ENCODE measurements at places on chromosomes 3 and 15.

- no peaks in the 10 kb centered on the region for H3K36me3 ChIP-seq
- H3K27ac ChIP-seq, result no peak overlapping the region
- H3K4me3 ChIP-seq, result peak overlapping the region; percentile 84
- no peak for ATAC-seq
Observed at GRCh38 chr15:63191895-63192618, 2.7 kb downstream of the RAB8B start.

- H3K27me3 ChIP-seq, result peaks cover 41% of the 10 kb centered on the region
- no peak for ATAC-seq
- H3K27ac ChIP-seq, result no peak overlapping the region
- H3K4me1 ChIP-seq, result peaks cover 2% of the 10 kb centered on the region
- H3K36me3 ChIP-seq, result no peaks in the 10 kb centered on the region
Observed at GRCh38 chr15:88711806-88712205, 73.0 kb downstream of the ISG20 start.

DNA sequence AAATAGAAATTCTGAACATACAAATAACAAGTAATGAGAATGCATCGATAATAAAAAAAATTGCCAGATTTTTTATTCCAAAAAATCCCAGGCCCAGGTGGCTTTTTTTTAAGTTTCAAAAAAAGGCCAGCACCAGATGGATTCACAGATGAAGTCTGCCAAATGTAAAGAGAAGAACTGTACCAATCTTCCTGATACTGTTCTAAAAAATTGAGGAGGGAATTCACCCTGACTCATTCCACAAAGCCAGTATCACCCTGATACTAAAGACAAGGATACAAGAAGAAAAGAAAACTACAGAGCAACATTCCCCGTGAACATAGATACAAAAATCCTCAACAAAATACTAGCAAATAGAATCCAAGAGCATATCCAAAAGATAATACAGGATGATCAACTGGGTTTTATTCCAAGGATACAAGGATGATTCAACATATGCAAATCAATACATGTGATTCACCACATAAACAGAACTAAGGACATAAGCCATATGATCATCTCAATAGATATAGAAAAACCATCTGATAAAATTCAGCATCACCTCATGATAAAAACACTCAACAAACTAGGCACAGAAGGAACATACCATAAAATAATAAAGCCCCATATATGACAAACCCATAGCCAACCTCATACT is 44.1 kb upstream of the XCR1 start:
- no peaks in the 10 kb centered on the region for H3K36me3 ChIP-seq
- H3K4me3 ChIP-seq, result no peak overlapping the region
- H3K27ac ChIP-seq, result no peak overlapping the region
- no peak for ATAC-seq
- no peaks in the 10 kb centered on the region for H3K27me3 ChIP-seq

- H3K4me1 ChIP-seq, result no peaks in the 10 kb centered on the region
- H3K27me3 ChIP-seq, result no peaks in the 10 kb centered on the region
- H3K36me3 ChIP-seq, result no peaks in the 10 kb centered on the region
- no peak overlapping the region for H3K27ac ChIP-seq
Observed at GRCh38 chr15:56047354-56047753, 53.9 kb upstream of the NEDD4 start.

GRCh38 chr3:17687566-17687965 is 54.9 kb downstream of the TBC1D5 start:
- no peaks in the 10 kb centered on the region for H3K27me3 ChIP-seq
- H3K27ac ChIP-seq, result no peak overlapping the region
- no peaks in the 10 kb centered on the region for H3K36me3 ChIP-seq
- no peak for ATAC-seq

DNA sequence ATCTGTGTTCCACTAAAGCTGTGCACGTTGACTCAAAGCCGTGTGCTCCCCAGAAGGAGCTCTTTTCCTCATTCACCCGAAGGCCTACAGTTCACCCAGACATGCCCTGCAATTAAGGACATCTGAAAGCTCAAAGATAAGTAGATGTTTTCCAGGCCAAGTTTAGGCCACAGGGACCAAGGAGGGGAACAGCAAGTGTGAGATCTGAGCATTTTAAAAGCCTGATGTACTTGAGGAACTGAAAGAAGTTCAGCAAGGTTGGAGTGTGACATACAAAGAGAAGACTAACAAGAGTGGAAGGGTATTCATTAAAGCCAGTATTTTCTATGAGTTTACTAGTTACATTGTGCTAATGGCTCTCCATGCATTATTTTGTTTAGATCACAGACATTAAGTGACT is 68.0 kb downstream of the CASR start:
- H3K4me3 ChIP-seq, result no peak overlapping the region
- H3K27ac ChIP-seq, result no peak overlapping the region
- no peaks in the 10 kb centered on the region for H3K4me1 ChIP-seq
- ATAC-seq, result no peak
- no peaks in the 10 kb centered on the region for H3K27me3 ChIP-seq

- H3K4me1 ChIP-seq, result peaks cover 47% of the 10 kb centered on the region
- H3K27me3 ChIP-seq, result no peaks in the 10 kb centered on the region
- no peaks in the 10 kb centered on the region for H3K36me3 ChIP-seq
Observed at GRCh38 chr3:127688416-127689265, 15.9 kb downstream of the ABTB1 start.

- H3K36me3 ChIP-seq, result no peaks in the 10 kb centered on the region
- no peak overlapping the region for H3K27ac ChIP-seq
- ATAC-seq, result no peak
- H3K4me1 ChIP-seq, result no peaks in the 10 kb centered on the region
- H3K27me3 ChIP-seq, result no peaks in the 10 kb centered on the region
- H3K4me3 ChIP-seq, result no peak overlapping the region
Observed at GRCh38 chr3:170524073-170524472, 61.8 kb downstream of the SLC7A14 start.

DNA sequence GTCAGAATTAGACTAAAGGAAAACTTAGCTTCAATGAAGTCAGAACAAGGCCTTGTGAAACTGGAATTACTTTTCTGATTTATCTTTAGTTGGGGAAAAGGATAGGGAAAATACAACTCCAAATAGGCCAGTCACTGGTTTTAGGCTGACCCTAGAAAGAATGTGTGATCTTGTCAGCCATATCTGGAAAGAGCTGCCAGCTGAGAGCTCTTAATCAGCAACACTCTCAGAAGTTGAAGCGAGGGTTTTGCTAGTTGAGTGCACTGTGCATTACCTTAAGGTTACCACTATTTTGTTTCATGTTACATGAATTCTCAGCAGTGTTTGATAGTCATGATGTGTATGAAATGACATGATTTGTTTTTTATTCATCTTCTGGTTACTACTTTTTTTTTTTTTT is 905.3 kb upstream of the ALCAM start:
- H3K27ac ChIP-seq, result no peak overlapping the region
- ATAC-seq, result no peak
- no peak overlapping the region for H3K4me3 ChIP-seq
- no peaks in the 10 kb centered on the region for H3K36me3 ChIP-seq
- no peaks in the 10 kb centered on the region for H3K27me3 ChIP-seq

- peaks cover 19% of the 10 kb centered on the region for H3K4me1 ChIP-seq
- H3K27ac ChIP-seq, result no peak overlapping the region
- H3K27me3 ChIP-seq, result no peaks in the 10 kb centered on the region
Observed at GRCh38 chr3:25036633-25037032, 391.4 kb upstream of the RARB start.

DNA sequence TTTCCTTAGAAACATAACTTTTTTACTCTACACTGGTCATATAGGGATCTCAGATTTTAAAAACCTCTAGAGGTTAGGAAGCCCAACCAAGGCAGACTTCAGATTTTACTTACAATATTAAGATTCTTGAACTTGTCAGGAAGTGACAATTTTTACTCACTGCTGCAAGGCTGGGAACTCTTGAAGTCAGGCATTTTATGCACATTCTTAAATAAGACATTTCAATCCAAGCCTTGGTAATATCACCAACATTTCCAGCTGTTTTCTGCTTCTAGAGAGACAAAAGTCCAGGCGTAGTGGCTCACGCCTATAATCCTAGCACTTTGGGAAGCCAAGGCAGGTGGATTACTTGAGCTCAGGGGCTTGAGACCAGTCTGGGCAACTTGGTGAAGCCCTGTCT is 33.6 kb upstream of the UBP1 start:
- ATAC-seq, result no peak
- H3K4me3 ChIP-seq, result no peak overlapping the region
- no peaks in the 10 kb centered on the region for H3K27me3 ChIP-seq
- no peak overlapping the region for H3K27ac ChIP-seq
- H3K36me3 ChIP-seq, result no peaks in the 10 kb centered on the region
- H3K4me1 ChIP-seq, result no peaks in the 10 kb centered on the region

DNA sequence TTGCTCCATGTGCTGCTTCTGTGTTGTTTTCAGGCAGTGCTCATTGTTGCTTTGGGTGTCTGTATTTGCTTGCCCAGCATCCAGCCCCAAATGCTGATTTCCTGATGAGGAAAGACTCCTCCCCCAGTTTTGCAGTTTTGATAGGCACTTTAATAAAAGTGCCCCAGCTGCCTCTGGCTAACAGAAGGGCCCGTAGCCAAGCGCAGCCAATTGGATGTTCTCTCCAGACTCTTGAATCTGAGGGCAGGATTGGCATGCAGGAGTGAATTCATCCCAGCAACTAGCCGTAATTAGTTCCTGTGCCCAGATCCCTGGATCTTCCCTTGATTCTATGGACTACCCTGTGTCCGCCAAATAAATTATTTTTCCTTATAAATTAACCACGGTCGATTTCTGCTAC is 14.8 kb upstream of the SEMA5B start:
- no peak overlapping the region for H3K4me3 ChIP-seq
- no peaks in the 10 kb centered on the region for H3K36me3 ChIP-seq
- no peaks in the 10 kb centered on the region for H3K4me1 ChIP-seq
- H3K27ac ChIP-seq, result no peak overlapping the region

DNA sequence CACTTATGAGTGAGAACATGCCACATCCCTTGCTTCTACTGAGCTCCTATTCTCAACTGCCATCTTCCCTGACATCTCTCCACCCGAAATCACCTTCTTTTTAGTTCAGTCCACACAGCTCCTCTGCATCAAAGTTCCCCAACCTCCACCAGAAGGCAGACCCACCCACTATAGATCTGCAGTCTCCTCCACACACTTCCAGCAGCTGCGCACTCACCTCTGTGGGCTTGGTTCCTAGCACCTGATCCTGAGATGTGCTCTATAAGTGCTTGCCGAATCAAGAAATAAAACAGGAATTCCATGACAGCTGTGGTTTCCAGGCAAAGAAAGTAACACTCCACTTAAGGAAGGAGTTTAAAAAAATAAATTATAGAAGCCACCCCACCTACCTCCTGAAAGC is 85.4 kb downstream of the TRANK1 start:
- H3K27me3 ChIP-seq, result no peaks in the 10 kb centered on the region
- H3K36me3 ChIP-seq, result peaks cover 92% of the 10 kb centered on the region
- no peaks in the 10 kb centered on the region for H3K4me1 ChIP-seq
- no peak overlapping the region for H3K27ac ChIP-seq

DNA sequence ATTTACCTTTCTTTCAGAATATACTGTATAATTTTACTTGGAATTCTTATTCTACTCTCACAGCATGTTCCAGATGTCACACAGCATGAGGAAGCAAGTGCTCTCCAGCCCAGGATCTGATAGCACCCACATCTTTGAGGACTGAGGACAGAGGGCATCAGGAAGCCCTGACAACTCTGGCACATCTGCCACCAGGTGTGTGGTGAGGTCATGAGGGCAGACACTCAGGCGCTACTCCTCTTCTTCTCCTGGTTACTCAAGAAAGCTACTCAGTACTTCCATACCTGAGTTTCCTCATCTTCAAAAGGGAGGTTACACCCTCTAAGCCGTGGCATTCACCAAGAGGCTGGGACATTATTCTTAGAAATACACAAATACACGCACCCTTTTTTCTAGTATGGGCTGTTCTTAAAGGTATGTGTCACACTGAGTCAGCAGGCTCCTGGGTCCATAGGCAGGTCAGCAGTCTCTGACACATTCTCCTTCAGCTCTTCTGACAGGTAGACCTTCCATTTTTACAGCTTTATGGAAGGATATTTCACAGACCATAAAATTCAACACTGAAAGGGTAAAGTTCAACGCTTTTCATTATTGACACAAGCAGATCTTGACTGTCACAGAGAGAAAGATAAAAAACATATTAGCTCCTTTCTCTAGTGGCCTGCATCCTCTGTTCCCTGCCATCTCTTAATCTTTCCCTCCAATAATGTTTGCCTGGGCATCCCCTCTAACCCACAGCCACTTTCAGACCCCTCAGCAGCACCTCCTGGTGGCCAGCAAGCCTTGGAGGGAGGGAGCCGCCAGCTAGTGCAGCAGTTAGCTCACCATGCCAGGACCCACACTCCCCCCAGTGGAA is 103.2 kb upstream of the TJP1 start:
- no peaks in the 10 kb centered on the region for H3K4me1 ChIP-seq
- H3K36me3 ChIP-seq, result no peaks in the 10 kb centered on the region
- H3K27me3 ChIP-seq, result no peaks in the 10 kb centered on the region
- ATAC-seq, result peak; percentile 68
- H3K27ac ChIP-seq, result no peak overlapping the region

GRCh38 chr3:118369892-118370491 is 664.7 kb downstream of the IGSF11 start:
- H3K36me3 ChIP-seq, result no peaks in the 10 kb centered on the region
- no peaks in the 10 kb centered on the region for H3K27me3 ChIP-seq
- H3K27ac ChIP-seq, result no peak overlapping the region
- no peak overlapping the region for H3K4me3 ChIP-seq

DNA sequence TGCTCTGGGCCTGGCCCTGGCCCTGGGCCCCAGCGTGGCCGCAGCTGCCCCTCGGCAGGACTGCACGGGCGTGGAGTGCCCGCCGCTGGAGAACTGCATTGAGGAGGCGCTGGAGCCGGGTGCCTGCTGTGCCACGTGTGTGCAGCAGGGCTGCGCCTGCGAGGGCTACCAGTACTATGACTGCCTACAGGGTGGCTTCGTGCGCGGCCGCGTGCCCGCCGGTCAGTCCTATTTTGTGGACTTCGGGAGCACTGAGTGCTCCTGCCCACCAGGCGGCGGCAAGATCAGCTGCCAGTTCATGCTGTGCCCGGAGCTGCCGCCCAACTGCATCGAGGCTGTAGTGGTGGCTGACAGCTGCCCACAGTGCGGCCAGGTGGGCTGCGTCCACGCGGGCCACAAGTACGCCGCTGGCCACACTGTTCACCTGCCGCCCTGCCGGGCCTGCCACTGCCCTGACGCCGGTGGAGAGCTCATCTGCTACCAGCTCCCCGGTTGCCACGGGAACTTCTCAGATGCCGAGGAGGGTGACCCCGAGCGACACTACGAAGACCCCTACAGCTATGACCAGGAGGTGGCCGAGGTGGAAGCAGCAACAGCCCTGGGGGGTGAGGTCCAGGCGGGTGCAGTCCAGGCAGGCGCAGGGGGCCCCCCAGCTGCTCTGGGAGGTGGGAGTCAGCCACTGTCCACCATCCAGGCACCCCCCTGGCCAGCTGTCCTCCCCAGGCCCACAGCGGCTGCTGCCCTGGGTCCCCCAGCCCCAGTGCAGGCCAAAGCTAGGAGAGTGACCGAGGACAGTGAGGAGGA is 21.7 kb downstream of the FBLN2 start:
- ATAC-seq, result no peak
- no peaks in the 10 kb centered on the region for H3K27me3 ChIP-seq
- H3K27ac ChIP-seq, result no peak overlapping the region
- no peaks in the 10 kb centered on the region for H3K36me3 ChIP-seq
- peaks cover 18% of the 10 kb centered on the region for H3K4me1 ChIP-seq
